SJSA1 (cell line): ENCODE measurements at places on chromosomes 11 and 22.

DNA sequence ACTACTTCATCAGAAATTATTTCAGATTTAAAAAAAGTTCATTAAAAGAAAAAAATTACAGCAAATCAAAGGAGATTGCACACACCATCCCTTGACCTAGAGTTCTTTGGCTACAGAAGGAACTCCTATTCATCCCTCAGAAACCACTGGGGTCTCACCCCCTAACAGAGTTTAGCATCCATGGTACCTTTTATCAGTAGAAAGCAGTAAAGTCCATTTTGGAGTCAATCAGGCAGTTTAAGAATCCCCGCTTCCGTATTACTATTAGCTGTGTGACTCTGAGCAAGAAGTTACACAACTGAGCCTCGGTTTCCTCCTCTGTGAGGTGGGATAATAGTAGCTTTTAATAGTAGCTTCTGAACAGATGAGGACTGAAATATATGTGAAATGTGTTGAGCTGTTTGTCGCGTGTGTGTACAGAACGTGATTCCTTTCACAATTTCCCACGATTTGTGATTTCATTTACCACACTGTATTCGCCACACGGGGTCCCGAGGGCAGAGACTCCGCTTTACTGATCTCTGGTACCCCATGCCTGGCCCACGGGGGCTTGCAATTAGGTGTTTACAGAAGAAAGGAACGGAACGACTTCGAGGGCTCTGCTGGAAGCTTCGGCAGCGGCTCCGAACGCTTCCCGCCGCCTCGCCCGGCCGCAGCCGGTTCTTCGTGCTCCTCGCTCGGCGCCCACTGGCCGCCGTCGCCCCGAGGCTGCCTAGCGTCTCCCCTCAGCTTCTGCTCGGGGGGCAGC is 72.5 kb upstream of the ZBED5 start:
- peak overlapping the region; percentile 71 for H3K27ac ChIP-seq
- peaks cover 35% of the 10 kb centered on the region for H3K4me1 ChIP-seq
- no peaks in the 10 kb centered on the region for H3K27me3 ChIP-seq

- H3K27me3 ChIP-seq: no peaks in the 10 kb centered on the region
- DNase-seq: no peak
- H3K27ac ChIP-seq: no peak overlapping the region
- no peaks in the 10 kb centered on the region for H3K36me3 ChIP-seq
- H3K4me1 ChIP-seq: no peaks in the 10 kb centered on the region
Measured at GRCh38 chr11:119895981-119896380, 167.0 kb upstream of the NECTIN1 start.

- H3K4me1 ChIP-seq: no peaks in the 10 kb centered on the region
- no peak overlapping the region for H3K27ac ChIP-seq
- no peak overlapping the region for H3K4me3 ChIP-seq
- no peak for DNase-seq
- no peaks in the 10 kb centered on the region for H3K27me3 ChIP-seq
Measured at GRCh38 chr11:114612686-114613085, 17.1 kb upstream of the NXPE4 start.

GRCh38 chr11:12526789-12527188 is 147.4 kb upstream of the TEAD1 start:
- no peak for DNase-seq
- no peak overlapping the region for H3K4me3 ChIP-seq
- peaks cover 43% of the 10 kb centered on the region for H3K36me3 ChIP-seq
- H3K4me1 ChIP-seq: peaks cover 5% of the 10 kb centered on the region; the same call in 1 of the 2 replicates
- no peak overlapping the region for H3K27ac ChIP-seq

DNA sequence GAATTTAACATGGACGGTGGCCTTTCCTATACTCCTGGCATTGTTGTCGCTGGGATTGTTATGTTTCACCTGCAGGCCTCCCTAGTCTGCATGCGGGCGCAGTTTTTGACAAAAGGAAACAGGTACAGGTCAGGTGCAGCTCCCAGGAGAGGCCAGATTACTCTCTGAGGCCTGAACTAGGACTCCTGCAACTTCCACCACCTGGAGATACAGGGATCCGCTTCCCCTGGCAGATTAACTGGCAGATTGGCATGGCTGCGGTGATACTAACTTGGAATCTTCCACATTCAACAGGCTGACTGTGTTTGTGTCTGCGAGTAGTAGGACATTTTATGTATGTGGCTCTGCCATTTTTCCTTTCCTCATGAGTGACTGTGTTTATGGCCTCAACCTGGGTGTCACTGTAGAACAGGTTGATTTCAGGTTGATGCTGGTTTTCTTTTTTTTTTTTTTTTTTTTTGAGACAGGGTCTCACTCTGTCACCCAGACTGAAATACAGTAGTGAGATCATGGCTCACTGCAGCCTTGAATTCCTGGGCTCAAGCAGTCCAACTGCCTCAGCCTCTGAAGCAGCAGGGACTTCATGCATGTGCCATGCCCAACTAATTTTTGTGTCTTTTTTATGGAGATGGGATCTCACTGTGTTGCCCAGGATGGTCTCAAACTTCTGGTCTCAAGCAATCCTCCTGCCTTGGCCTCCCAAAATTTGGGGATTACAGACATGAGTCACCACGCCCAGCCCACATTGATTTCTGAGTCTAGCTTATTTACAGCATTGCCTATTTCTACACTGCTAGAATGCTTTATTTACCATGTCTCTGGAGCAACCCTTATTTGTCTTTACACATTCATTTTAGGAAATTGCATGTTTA is 1.7 kb upstream of the USP28 start:
- no peaks in the 10 kb centered on the region for H3K27me3 ChIP-seq
- 0 out of 2 replicates have a peak, but pooled peaks cover 3% of the 10 kb centered on the region for H3K4me1 ChIP-seq
- no peak overlapping the region for H3K27ac ChIP-seq
- no peaks in the 10 kb centered on the region for H3K36me3 ChIP-seq
- DNase-seq: no peak

GRCh38 chr11:89381094-89381493 is 110.1 kb downstream of the NOX4 start:
- peak; percentile 81 for DNase-seq
- peak overlapping the region; percentile 77 for H3K27ac ChIP-seq
- no peak overlapping the region for H3K4me3 ChIP-seq
- H3K27me3 ChIP-seq: no peaks in the 10 kb centered on the region
- H3K4me1 ChIP-seq: peaks cover 15% of the 10 kb centered on the region

DNA sequence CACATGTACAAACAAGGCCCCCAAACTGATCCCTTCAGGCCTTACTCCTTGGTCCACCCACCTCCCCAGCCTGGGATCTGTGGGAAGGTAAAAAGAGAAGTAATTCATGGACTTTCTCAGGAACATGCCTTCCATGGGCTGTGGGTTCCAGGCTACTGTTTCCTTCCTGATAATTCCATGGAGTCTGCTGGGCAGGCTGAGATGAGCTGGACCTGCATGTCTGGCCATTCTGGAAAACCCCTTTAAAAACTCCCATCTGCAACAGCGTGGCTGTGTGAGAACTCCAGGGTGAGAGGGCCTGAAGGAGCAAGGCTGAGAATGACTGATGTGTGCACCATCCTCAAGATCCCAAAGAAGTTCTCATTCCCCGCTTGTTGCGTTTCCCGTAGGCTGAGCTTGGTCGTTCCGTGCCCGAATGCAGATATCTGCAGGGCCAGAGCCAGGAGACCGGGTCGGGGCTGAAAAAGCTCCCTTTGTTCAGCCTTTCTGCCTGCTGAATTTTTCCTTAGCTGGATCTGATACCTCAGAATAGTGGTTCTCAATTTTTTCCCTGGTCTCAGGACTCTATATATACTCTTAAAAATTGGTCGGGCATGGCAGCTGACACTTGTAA is 72.9 kb downstream of the NAT10 start:
- no peak overlapping the region for H3K27ac ChIP-seq
- H3K27me3 ChIP-seq: no peaks in the 10 kb centered on the region
- H3K4me3 ChIP-seq: no peak overlapping the region

DNA sequence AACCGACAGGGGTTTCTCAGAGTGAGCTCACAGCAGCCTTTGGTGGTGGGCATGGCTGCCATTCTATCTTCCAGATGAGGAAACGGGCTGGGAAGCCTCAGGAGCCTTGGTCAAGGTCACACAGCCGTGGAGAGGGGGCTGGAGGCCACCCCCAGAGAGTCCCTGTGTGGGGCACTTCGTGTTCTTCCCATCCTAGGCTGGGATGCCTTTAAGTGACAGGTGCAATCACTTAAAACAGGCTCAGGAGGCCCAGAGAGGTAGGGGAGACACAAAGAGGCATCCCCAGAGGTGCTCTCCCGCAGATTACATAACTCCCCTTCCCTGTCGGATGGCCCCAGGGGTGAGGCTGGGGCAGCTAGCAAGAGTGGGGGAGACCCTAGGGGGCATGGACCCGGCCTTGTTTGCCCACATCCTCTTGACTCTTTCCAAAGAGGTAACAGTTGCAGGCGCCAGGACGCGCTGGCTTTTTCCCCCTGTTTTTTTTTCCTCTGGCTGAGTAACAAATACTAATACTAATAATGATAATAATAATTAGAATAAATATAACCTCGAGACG is 17.5 kb upstream of the SHISAL1 start:
- no peaks in the 10 kb centered on the region for H3K36me3 ChIP-seq
- no peak overlapping the region for H3K4me3 ChIP-seq
- peaks cover 20% of the 10 kb centered on the region for H3K27me3 ChIP-seq

- peaks cover 8% of the 10 kb centered on the region for H3K4me1 ChIP-seq
- H3K27me3 ChIP-seq: no peaks in the 10 kb centered on the region
- no peak overlapping the region for H3K27ac ChIP-seq
- no peak overlapping the region for H3K4me3 ChIP-seq
Measured at GRCh38 chr11:14029971-14030920, 67.7 kb downstream of the SPON1 start.

- DNase-seq: no peak
- H3K27me3 ChIP-seq: peaks cover 38% of the 10 kb centered on the region
- no peak overlapping the region for H3K27ac ChIP-seq
- H3K36me3 ChIP-seq: no peaks in the 10 kb centered on the region
Measured at GRCh38 chr11:2862395-2863275, 22.9 kb downstream of the CDKN1C start.

- H3K27me3 ChIP-seq: peaks cover 30% of the 10 kb centered on the region
- no peak overlapping the region for H3K4me3 ChIP-seq
- H3K36me3 ChIP-seq: no peaks in the 10 kb centered on the region
- no peak overlapping the region for H3K27ac ChIP-seq
- H3K4me1 ChIP-seq: no peaks in the 10 kb centered on the region
Measured at GRCh38 chr11:20337526-20338154, 25.9 kb upstream of the HTATIP2 start.

- H3K27me3 ChIP-seq: no peaks in the 10 kb centered on the region
- no peaks in the 10 kb centered on the region for H3K36me3 ChIP-seq
- no peak for DNase-seq
- no peak overlapping the region for H3K27ac ChIP-seq
- no peak overlapping the region for H3K4me3 ChIP-seq
- no peaks in the 10 kb centered on the region for H3K4me1 ChIP-seq
Measured at GRCh38 chr11:131275580-131275979, 94.8 kb upstream of the NTM start.

- H3K36me3 ChIP-seq: peaks cover 94% of the 10 kb centered on the region
- no peak overlapping the region for H3K27ac ChIP-seq
- no peak overlapping the region for H3K4me3 ChIP-seq
- no peaks in the 10 kb centered on the region for H3K4me1 ChIP-seq
Measured at GRCh38 chr11:16745950-16746605, 7.6 kb downstream of the C11orf58 start.

DNA sequence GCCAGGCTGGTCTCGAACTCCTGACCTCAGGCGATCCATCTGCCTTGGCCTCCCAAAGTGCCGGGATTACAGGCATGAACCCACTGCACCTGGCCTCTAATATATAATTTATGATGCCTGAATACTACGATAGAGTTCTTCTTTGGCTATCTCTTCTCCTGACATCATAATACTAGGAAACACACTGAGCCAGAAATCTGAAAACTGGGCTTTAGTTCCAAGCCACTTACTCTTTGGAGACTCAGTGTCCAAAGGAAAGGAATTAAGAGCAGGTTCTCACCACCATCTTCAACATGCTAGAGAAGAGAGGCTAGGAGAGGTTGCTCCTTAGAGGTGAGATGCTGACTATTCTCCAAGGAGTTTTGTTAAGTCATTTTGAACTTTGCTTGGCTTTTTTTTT is 52.4 kb downstream of the UBASH3B start:
- no peak for DNase-seq
- no peak overlapping the region for H3K27ac ChIP-seq
- no peak overlapping the region for H3K4me3 ChIP-seq
- H3K4me1 ChIP-seq: peaks cover 41% of the 10 kb centered on the region
